Right atrium auricular region (tissue), 2 donors: ENCODE measurements at places on chromosomes 7 and 10. TPM values are rescaled to one million over a fixed set of nuclear protein-coding genes. Genes with fewer than 3 reads are reported as not detected.

SLC18A3 gene
- total RNA-seq = not detected

MMP21 gene
- total RNA-seq = 0.67 TPM

PIK3CG gene
- total RNA-seq = 0.82 TPM

AGR2 gene
- total RNA-seq = not detected

GSTO2 gene
- 0.63 TPM for total RNA-seq

EGR2 gene
- total RNA-seq = 2.1 TPM

ELAPOR2 gene
- 9.1 TPM for total RNA-seq

NCF1 gene
- 3.0 TPM for total RNA-seq

CYP2E1 gene
- 0.79 TPM for total RNA-seq

ASAH2 gene
- total RNA-seq = 2.2 TPM

PAXIP1 gene
- total RNA-seq = 8.2 TPM

DYDC2 gene
- total RNA-seq = not detected

EXOC4 gene
- total RNA-seq = 30.6 TPM

CCZ1 gene
- 38.3 TPM for total RNA-seq

FAM25A gene
- not detected for total RNA-seq

GNGT1 gene
- not detected for total RNA-seq

TAX1BP1 gene
- total RNA-seq = 90.0 TPM

TDRD1 gene
- 0.12 TPM for total RNA-seq

BAMBI gene
- total RNA-seq = 61.1 TPM

UTF1 gene
- total RNA-seq = not detected

SPAM1 gene
- total RNA-seq = not detected

PDE6C gene
- total RNA-seq = not detected

HMX2 gene
- total RNA-seq = not detected

GPR146 gene
- total RNA-seq = 13.4 TPM

ZNF117 gene
- total RNA-seq = 1.6 TPM

HOXA7 gene
- not detected for total RNA-seq
